ENCODE measurements at places on chromosomes 7 and 10.

- no peak for DNase-seq
Observed at GRCh38 chr7:35522697-35523096, 172.2 kb downstream of the HERPUD2 start.

DNA sequence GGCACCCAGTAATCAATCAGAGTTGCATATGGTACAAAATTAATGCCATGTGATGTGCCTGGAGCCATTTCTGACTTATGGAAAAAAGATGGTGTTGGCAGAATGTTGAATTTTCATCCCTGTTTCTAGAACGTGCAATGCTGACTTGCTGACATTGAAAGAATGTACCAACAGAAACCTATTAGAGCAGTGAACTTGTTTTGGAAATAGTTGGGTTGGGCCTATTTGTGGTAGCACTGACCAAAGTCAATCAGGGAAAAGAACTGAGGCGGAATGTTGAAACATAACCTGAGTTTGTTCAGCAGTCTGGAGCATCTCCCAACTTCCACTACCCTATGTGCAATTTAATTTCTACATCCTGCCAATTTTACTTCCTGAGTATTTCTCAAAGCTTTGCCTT, 11.7 kb upstream of the KIAA1217 start:
- no peak for DNase-seq

- no peak for DNase-seq
Observed at GRCh38 chr10:77043420-77043763, 594.2 kb downstream of the KCNMA1 start.

- DNase-seq = no peak
Observed at GRCh38 chr10:80535671-80536360, 1.9 kb upstream of the SH2D4B start.

GRCh38 chr7:15798081-15798480, 111.6 kb upstream of the MEOX2 start:
- DNase-seq = no peak

- no peak for DNase-seq
Observed at GRCh38 chr10:416091-416515, 273.4 kb downstream of the DIP2C start.

DNA sequence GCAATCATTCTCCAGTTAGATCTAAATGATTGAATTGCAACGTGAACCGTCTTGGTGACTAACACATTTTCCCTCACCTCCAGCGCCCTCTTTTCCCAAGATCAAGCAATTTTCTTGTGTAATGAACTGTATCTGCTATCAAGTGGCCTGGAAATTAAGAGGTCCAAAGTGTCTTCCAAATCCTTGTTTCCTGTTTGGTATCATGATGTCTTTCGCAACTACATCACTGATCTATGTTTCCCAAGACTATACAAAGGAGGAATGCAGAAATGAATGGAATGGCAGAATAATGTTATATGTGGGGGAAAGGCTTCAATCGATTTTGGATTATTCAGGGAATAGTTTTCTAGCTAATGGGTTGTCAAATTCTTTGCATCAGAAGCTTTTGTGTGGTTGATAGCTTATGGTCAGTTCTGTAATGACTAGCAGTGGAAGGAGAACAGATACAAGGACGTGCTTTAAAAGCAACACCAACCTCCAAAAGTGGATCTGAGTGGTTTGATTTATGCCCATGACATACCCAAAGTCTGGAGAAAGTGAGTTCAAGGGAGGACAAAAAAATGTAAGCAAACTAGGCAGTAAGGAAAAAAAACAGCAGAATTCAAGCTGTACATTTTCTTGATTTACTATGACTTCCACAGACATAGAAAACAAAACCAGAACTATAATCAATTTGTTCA, 14.6 kb upstream of the ZEB1 start:
- DNase-seq = no peak

DNA sequence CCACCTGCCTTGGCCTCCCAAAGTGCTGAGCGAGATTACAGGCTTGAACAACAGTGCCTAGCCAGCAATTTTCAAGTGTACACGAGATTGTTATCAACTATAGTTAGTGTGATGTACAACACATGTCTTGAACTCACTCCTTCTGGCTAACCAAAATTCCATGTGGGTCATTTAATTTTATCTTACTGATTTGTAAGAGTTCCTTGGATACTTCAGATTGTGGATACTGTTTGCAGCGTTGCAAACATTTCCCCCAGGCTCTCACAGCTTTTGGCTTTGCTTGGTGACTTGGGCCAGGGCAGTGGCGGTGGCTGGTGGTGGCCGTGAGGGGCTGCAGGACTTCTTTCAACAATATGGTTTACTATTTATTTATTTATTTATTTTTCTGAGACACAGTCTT, 8.5 kb upstream of the TMEM270 start:
- DNase-seq = no peak

GRCh38 chr7:36854652-36855051, 130.4 kb upstream of the AOAH start:
- no peak for DNase-seq

- DNase-seq = no peak
Observed at GRCh38 chr10:48291190-48291589, 15.3 kb upstream of the MAPK8 start.

DNA sequence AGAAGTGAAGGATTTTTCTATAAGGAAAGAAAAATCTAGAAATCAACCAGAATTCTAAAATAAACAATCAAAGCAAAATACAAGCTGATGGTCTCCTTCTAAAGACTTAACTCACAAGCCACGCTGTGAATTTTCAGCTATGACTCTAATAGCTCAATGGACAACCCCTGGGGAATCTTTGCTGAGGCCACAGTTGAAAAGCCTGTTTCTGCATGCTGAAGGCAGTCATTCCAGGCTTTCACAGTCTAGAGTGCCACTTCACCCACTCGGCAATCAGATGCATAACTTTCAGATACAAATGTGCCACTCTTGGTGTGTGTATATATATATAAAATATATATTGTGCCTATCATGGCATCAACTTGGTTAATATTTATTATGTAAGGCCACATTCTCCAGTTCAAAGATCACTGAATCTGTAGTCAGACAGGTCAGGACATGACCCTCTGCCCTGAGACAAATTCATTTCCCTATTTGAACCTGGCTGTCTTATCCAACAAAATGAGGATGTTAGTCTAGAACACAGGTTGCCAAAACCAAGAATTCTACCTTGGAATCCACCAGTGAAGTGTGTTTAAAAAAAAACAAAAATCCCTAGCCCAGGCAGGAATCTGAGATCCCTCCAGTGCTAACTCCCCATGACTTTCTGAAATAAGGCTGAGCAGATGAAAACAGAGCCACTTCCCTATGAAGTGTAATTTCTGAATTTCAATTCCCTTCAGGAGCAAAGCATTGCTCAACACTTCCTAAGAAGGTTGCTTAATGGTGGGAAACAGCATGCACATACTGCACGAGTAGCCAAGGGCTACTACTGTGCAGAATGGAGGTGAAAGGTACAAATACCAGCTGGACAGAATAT, 9.9 kb downstream of the LIPA start:
- DNase-seq = no peak

DNA sequence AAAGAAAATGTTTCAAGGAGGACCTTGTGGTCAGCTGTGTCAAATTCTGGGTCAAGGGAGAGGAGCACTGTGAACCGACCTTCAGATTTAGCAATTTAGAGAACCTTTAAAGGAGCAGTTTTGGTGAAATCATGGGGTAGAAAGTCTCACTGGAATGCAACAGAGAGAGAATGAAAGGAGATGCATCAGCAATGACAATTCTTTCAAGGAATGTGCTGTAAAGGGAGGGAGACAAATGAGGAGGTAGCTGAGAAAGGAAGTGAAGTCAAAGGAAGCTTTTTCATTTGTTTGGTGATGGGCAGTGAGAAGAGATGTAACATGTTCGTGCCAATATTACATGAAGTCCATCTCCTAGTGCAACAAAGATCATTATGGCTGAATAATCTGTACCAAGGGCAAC, 166.0 kb downstream of the TSPAN12 start:
- DNase-seq = no peak

GRCh38 chr7:33355386-33355785, 226.0 kb downstream of the BBS9 start:
- DNase-seq = no peak

DNA sequence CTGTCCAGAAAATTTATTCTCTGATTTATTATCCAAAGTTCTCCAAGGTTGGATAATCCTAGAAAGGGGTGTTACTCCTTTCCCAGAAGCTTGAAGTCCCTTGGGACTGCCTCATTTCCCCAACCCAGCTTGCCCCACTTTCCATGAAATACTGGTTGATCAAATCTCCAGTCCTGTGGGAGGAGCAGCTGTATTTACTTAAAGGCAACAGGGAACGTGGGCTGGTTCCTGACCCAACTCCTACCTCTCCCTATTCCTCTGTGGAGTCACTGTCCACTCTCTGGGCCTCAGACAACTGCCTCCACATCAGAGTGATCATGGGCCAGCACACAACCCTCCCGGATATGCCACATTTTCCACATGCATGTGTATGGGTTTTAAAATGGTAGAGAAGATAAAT, 166.2 kb upstream of the PRR15 start:
- DNase-seq = no peak

DNA sequence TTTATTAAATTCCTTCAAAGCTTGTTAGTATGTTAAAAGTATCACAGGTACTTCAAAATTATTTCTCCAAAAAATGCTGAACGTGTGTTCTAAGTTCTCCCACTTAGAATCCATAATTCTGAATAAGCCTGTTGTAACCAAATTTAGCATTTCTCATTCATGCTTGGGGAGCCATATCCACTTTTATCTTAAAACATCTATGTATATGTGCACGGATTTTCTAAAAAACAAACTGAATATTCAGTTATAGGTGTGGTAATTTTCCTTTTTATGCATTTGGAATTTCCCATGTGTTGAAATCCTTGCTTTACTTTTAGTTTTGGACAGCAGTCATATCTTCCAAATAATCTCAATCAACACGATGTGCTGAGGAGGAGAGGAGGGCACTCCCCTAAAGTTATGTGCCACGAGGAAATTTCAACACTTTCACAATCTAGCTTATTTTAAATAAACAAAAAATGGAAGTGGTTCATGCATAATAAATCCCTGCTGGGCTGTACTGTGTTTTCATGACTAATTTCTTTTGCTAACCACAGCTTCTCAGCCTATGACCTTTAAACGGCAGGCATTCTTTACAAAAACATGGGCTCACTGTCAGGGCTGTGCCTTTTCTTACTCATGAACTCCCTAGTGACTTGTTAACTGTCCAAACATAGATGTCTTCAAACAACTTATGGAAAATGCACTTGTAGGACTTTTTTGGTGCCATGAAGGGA, 380.3 kb upstream of the SEMA3C start:
- DNase-seq = no peak

- no peak for DNase-seq
Observed at GRCh38 chr10:6847561-6847960, 267.5 kb upstream of the PRKCQ start.

GRCh38 chr7:151867912-151868311, 9.0 kb downstream of the PRKAG2 start:
- no peak for DNase-seq

DNA sequence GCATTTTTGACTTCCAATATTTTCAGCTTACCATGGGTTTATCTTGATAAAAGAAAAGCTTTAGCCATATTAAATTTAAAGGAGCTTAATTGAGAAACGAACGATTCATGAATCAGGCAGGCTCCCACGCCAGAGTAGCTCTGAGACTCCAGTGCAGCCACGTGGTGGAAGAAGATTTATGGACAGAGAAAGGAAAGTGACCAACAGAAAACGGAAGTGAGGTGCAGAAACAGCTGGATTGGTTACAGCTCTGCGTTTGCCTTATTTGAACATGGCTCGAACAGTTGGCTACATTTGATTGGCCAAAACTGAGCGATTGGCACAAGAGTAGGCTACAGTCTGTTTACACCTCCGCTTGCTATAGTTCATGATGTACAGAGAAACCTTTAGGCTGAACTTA, 395.4 kb downstream of the GATA3 start:
- DNase-seq = no peak

DNA sequence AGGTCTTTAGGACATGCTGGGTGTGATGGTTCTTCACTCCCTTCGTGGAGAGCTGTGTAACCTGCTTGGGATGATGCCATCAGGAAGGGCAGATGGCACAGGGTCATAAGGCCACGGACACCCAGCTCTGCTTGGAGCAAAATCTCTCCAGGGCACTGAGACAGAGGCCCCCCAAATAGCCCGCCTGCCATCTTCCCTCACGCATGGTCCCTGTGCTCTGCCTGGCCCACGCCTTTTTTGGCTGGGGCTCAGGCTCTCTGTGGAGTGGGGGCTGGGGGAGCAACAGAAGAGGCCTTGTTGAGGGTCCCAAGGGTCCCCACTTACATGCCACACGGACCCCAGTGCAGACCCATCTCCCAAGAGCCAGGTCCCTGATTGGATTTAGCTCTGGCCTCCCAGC, 93.3 kb upstream of the RET start:
- no peak for DNase-seq

- DNase-seq = no peak
Observed at GRCh38 chr10:80172896-80173295, 32.4 kb downstream of the ANXA11 start.

GRCh38 chr7:7817748-7818147, 99.3 kb upstream of the RPA3 start:
- no peak for DNase-seq

- DNase-seq = no peak
Observed at GRCh38 chr10:51311228-51311627, 236.9 kb downstream of the PRKG1 start.

DNA sequence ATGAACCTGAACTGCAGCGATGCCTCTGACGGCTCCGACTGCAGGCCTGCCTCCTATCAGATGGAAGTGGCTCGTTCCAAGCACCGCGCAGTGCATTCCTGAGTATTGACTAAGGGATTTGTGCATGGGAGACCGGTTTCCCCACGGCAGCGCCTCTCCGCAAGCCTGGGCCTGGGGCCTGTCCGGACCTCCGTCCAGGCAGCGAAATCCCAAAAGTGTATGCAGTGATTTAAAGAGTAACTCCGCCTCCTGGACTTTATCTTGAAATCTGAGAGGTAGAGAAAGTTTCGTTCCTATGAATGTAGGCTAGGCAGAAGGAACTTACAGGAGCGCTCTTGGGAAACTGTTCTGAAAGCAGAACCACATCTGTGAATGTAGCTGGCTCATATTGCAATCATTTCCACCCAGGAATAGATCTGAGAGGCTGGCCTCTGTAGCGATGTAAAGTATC, 106.2 kb upstream of the CELF2 start:
- DNase-seq = no peak

- DNase-seq = no peak
Observed at GRCh38 chr10:121999301-121999700, 10.3 kb downstream of the TACC2 start.

Data from hypothalamus (tissue), 51 donors.